GM12891 (cell line): ENCODE measurements at places on chromosomes 12 and 14.

GRCh38 chr14:32075672-32076277 lies 1.3 kb upstream of the ARHGAP5 start:
- DNase-seq: no peak

DNA sequence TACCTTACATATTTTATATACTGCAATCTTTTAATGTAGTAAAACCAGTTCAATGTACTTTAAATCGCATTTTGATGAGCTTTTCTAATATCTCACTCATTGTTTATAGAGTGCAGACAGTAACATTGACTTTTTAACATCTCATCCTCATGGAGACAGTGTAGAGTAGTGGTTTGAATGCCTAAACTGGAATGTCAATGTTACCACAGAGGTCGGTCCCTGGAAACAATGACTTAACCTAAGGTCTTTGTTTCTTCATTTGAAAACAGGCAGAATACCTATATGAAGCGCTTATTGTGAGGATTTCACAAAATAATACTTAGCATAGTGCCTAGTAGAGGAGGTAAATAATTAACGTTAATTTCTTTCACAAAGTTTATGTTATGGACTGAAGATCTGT lies 5.0 kb downstream of the CDK17 start:
- DNase-seq: no peak

- no peak for DNase-seq
Observed at GRCh38 chr12:9760699-9761418, at the start of gene CD69. Gene CD69 (minus strand): TSS chr12:9760901. CDS start chr12:9760820, 81 bp downstream.

DNA sequence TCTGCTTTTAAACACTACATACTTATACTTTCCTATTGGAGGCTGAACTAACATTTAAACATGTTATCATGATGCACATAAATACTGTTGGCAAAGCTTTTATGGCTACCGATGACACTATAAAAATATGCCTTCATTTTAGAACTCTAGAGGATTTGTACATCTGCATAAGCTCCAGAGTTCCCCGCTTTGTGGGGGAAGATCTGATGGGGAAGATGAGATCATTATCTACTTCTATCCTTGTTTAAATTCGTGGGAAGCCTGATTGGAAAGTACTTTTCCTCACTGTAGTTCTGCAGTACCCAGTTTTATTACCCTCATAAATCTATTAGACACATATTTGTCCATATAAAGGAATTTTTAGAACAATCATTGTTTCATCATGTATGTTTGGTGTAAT lies 299.6 kb upstream of the ATP2B1 start:
- no peak for DNase-seq

GRCh38 chr14:70061108-70061507 lies 127.6 kb downstream of the SLC8A3 start:
- no peak for DNase-seq

DNA sequence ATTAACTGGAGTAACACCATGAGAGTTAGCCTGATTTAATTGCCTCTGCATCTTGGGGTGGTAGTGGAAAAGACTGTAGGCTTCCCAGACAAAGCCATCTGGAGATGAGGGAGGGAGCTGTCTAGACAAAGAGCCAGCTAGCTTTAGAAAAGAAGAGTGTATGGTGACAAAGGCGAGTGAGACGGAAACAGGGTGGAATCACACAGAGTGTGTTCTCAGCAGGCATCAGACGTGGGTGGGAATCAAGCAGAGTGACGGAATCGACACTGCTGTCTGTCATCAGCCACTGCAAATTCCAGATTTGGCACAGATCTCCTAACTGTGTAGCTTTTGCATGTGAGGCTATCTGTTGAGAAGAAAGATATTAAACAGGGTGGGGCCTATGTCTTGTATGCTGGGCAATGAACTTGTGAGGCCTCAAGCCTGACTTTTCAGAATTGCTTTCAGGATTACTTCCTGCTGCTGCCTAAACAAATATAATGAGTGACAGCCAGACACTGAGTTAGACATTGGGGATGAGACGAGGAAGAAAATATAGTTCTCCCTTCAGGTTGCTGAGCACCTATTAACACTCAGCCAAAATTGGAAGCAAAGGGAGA lies 236.5 kb upstream of the GRIP1 start:
- DNase-seq: no peak

GRCh38 chr14:100541621-100542560 lies 45.3 kb downstream of the BEGAIN start:
- DNase-seq: no peak

- DNase-seq: no peak
Observed at GRCh38 chr14:72921396-72921795, 4.9 kb upstream of the DCAF4 start.

DNA sequence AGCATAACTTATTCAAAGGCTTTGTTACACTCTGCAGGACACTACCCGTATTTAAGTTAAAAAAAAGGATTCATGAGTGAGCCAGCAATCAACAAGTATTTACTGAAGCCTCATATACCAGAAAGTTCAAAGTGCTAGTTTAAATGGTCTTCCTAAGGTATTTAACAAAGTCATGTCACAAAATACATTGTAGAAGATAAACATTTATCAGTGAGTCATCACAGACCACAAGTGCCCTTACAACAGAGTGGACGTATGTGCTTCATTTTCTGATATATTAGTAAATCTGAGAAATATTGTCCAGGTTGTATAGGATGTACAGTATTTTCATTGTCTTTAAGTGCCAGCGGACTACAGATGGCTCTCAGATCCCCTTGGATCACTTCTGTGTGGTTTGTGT lies 24.2 kb downstream of the FLRT2 start:
- DNase-seq: no peak

- no peak for DNase-seq
Observed at GRCh38 chr12:51726161-51726560, 122.4 kb downstream of the FIGNL2 start.

DNA sequence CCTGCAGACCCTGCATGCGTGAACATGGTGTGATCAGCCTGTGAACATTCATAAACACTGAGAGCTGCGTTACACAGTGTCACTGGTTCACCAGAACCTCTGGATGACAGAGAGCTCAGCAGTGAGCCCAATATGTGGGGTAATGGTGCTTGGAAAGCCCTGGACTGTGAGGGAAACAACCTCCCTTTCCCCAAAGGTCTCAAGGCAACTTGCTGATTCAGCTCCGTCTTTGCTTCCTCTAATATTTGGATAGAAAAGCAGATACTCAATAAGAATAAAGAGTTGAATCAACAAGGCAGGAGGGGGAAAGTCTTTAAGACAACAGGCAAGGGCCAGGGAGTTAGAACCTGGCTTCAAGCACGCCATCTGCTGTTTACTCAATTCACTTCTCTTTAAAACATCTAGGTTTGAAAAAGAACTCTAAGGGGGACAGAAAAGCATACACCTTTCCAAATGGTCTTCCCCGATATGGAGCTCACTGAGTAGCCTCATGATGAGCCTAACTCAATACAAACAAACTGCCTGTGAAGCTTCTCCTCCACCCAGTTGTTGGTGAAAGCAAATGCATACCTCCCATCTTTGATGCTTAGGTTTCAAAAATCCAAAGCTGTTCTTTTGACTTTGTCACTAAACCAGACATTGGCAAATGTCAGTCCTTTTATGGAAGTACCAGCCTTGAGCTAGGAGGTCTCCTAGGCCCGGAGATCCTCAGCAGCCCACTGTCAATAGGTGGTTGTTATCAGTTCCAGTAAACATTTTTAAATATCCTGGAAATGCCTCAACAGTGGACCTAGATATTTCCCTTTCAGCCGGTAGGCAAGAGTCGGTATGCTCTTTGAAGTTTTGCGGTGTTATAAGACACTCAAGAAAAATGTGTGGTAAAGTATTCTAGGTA lies 76.1 kb downstream of the SAMD4A start:
- DNase-seq: no peak

GRCh38 chr14:77902811-77903210 lies 102.9 kb downstream of the ADCK1 start:
- DNase-seq: no peak

GRCh38 chr12:25573346-25573745 lies 20.3 kb upstream of the LMNTD1 start:
- no peak for DNase-seq

DNA sequence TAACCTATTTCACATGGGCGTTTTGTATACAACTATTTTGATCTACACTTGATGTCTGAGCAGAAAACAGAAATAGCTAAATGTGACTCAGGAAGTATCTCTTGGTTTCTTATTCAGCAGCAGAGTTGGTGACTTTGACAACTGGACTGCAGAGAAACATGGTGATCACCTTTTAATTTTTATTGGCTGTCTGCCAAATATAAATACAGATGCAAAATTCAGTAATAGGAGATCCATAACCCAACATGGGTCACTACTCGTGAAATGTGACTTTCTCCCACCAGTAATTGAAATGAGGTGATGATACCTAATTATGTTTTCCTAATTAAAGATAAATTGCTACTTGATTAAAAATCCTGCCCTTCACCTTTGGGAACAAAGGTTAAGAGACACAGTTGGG lies 487.1 kb downstream of the NELL2 start:
- DNase-seq: no peak

- DNase-seq: no peak
Observed at GRCh38 chr12:102690253-102690652, 209.9 kb upstream of the IGF1 start.

GRCh38 chr14:92626041-92626440 lies 112.5 kb downstream of the RIN3 start:
- no peak for DNase-seq

GRCh38 chr12:130791629-130792028 lies 47.4 kb downstream of the STX2 start:
- DNase-seq: no peak

GRCh38 chr14:23482823-23483148 lies 13.3 kb downstream of the NGDN start:
- DNase-seq: no peak

GRCh38 chr12:126204326-126204725 lies 1139.1 kb downstream of the AACS start:
- no peak for DNase-seq

- no peak for DNase-seq
Observed at GRCh38 chr12:115620816-115621215, 656.7 kb downstream of the MED13L start.

- DNase-seq: no peak
Observed at GRCh38 chr12:28248555-28249145, 58.4 kb downstream of the CCDC91 start.

DNA sequence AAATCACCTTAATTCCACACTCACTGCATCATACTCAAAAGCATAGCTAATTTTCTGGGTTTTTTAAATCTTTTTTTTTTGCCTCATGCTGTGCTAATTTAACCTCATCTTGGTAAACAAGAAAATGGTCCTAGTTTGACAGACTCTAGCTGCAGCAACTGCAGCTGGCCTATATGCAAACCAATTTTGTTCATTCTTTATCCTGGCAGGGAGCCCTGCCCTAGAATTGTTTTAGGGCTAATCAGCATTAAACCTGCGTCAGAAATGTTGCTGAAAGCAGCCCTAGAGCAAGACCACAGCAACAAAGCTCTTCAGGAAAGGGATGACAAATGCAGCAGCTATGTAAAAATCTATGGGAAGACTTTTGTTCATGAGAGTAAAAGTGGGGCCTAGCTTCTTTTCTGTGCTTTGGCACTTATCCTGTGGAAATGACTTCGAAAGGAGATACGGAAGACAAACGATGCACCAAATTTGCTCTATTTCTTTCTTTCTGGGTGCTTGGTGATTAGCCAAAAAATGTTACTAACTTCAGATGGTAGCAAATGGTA lies 72.2 kb downstream of the DENND5B start:
- no peak for DNase-seq

GRCh38 chr14:104268295-104268694 lies 129.9 kb downstream of the KIF26A start:
- DNase-seq: no peak

DNA sequence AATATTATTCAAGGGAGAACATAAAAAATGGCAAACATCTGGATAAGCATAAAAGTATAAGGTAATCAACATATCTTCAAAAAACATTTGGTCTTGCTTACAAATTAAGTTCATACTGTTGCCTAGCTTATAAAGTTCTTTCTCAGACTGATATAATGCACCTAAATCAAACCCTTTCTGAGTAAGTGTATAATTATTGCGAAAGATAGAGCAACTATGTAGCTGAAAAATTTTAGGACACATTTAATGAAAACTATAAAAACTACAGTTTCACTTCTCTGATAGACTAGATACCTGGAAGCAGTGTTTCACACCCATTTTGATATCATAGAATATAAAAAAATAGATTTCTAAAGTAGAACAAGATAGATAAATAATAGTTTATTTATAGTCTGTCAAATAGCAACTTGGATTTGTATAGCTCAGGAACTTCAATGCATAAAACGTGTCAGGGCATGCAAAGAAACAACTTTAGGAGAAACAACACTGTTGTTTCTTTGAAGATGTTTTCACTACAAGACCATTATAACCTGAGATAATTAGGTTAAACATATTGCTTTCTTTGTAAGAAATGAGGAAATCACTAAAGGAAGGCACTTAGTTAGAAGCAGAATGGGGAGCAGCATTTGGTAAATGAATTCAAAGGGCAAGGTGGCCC lies 7.6 kb downstream of the CLECL1 start:
- no peak for DNase-seq

DNA sequence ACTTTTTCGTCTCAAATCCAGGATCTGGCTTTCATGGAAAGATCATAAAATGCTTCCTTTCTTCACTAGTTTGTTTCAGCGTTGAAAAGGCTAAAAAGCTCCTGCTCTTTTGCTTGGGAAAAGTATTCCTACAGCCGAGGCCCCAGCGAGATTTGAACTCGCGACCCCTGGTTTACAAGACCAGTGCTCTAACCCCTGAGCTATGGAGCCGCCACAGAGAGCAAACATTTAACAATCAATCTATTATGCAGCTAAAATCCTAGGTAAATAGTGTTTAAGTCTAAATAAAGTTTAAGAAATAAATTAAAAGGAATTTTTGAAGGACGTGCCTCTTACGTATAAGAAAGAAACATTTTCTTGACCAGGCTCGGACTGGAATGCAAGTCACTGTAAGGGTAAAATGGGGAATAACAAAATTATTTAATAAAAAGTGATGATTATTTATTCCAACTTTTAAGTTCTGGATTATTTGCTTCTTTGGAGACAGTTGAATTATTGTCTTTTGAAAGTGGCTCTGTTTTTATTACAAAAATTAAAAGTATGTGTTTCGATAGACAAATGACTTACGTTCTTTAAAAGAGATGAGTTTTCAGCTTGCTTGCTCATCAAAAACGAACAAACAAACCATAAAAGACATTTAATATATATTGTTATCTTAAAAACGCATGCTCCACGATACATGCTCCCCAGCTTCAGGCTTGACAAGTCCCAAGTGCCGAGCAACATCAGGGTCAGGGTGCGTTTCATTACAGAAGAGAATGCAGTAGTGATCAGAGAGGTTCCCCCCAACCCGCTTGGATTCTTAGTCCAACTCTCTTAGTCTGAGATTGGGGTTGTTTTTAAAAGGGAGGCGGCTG lies 10.2 kb downstream of the OR6S1 start:
- DNase-seq: no peak

GRCh38 chr12:75658901-75659823 lies 147.8 kb upstream of the KRR1 start:
- no peak for DNase-seq

- no peak for DNase-seq
Observed at GRCh38 chr12:31105668-31106067, 32.0 kb downstream of the DDX11 start.

GRCh38 chr12:49091836-49092085 lies 2.8 kb downstream of the DHH start:
- no peak for DNase-seq
